ENCODE measurements at places on chromosomes 1 and 21.

DNA sequence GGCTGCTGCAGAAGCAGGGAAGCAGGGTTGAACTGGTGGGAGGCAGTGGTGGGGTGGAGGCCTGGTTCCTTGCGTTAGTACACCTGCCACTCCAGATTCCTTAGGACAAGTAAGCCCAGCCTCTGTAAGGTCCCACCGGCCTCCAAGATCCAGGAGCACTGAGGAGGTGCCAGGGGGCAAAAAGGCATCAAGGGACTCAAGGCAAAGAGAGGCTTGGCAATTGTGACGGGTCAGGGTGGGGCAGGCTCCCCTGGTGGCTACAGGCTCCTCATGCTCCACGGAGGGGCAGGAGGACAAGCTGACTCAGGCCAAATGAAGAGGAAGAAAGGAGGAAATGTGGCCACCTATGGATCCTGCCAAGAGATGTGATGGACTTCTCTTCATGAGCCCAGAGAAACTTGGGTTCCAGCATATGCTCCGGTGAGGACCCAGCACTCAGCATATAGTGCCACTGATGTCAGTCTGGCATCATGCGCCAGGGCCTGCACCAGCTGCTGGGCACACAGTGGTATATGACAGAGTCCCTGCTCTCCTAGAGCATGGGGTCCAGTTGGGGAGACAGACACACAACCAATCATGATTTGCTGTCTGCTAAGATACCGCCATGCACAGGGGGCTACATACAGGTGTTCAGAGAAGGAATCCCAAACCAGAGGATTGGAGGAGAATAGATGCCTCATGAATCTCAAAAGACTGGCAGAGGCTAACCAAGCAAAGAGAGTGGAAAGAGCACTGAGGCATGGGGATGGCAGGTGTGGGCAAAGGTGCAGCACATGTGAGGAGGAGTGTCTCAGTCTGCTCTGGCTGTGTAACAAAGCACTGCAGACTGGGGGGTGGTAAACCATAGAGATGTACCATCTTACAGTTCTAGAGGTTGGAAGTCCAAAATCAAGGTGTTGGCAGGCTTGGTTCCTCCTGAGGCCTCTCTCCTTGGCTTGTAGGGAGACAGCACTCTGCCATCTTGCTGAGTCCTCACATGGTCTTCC, 249.7 kb downstream of the RHOU start:
- DNase-seq: no peak

DNA sequence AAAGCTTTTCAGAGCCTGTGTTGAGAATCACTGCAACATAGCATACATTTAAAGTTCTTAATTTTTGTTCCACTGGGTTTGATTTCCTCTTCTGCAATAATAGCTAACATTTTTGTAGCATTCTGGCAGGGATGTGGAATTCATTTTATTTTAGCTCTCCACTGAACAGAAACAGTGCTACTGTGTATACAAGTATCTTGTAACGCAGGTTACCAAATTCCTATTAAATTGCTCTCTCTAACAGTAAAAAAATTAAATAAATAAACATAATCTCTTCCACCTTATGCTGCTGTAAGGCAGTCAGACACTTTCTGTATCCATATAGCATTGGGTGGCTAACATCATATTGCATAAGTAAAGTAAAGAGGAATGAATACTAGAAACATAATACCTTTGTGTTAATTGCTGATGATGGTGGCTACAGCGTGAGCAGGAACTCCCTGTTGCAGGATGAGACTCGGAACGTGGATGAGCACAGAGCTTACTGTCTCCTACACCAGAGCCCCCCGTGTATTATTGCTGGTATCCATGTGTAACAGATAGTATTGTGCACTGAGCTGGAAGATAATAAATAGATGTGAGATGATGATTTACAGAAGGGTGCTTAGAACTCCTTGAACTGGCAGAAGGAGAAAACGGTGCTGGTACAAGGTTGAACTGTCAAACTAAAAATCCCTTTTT, 276.9 kb upstream of the SNX7 start:
- no peak for DNase-seq

- DNase-seq: no peak
These were observed 87.8 kb downstream of the SLC16A1 start for GRCh38 chr1:112868191-112868590.

GRCh38 chr21:36769051-36769839, 70.3 kb downstream of the SIM2 start:
- DNase-seq: no peak

GRCh38 chr1:45518910-45519309, 2.8 kb downstream of the PRDX1 start:
- no peak for DNase-seq

- DNase-seq: no peak
These were observed 14.4 kb upstream of the ALDH9A1 start for GRCh38 chr1:165712764-165713163.

GRCh38 chr1:17535300-17535936, 4.1 kb upstream of the ARHGEF10L start:
- DNase-seq: no peak

- DNase-seq: no peak
These were observed 132.2 kb downstream of the CLIC6 start for GRCh38 chr21:34800797-34801518.

- no peak for DNase-seq
These were observed 86.4 kb downstream of the GPR161 start for GRCh38 chr1:168050307-168050706.

- DNase-seq: no peak
These were observed 8.2 kb downstream of the NES start for GRCh38 chr1:156668801-156669637.

DNA sequence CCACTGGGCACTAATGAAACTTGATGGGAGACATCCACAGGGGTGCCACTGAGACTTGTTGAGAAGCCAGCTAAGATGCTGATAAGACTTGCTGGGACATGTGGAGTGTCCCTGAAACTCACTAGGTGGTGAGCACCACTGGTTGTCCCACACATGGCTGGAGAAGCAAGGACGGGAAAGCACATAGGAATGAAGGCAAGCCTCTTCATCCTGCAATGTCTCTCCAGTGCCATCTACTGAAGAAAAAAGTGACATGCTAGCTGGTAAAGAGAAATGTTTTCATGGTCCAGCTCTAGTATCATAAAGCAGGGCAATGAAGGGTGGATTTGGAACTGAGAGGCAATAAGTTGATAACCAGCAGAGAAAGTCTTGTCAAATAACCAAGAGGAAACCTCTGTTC, 283.0 kb downstream of the PAPPA2 start:
- no peak for DNase-seq

- DNase-seq: no peak
These were observed 75.2 kb downstream of the FMO4 start for GRCh38 chr1:171389171-171389570.

DNA sequence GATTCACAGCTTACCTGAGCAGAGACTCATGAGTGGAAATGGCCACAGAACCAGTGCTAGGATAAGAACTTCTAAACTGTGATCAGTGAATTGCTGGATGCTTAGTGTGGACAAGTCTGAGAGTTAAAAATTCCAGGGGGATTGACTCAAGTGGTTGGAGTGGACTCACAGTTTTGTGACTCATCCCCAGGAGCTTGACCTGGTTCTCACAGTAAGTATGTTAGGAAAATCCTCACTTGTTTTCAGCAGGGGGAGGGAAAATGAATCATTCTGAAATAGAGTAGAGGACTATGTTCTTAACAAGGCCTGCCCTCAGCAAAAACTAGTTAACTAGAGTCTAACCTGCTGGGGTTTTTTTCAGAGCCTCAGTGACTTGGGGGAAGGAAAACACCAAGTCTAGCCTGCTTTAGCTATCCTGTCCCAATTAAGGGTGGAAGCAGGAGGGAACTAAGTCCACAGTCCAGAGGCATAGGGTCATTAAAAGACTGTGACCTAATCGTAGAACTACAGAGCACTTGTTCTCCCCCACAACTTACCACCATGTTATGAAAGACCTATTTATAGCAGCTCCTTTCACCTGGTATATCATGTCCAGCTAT, 6.1 kb upstream of the CDC73 start:
- no peak for DNase-seq

- no peak for DNase-seq
These were observed 27.9 kb upstream of the PRRC2C start for GRCh38 chr1:171457412-171457811.

DNA sequence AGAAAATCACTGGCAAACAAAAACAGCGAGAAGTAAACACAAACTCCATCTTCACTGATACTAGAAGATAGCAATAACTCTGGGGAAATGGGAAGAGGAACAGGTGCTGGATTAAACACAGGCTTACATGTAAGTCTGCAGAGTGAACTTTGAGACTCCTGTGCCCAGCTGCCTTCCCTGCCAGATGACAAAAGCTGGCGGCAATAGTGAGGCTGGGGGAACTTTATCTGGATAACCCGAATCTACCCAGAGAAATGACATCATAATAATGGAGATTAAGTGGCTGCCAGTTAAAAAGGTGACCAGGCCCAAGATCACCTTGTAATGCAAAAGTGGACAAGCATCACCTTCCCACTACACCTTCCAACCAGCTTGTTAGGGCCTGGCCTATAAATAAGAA, 184.5 kb downstream of the CHRM3 start:
- no peak for DNase-seq

DNA sequence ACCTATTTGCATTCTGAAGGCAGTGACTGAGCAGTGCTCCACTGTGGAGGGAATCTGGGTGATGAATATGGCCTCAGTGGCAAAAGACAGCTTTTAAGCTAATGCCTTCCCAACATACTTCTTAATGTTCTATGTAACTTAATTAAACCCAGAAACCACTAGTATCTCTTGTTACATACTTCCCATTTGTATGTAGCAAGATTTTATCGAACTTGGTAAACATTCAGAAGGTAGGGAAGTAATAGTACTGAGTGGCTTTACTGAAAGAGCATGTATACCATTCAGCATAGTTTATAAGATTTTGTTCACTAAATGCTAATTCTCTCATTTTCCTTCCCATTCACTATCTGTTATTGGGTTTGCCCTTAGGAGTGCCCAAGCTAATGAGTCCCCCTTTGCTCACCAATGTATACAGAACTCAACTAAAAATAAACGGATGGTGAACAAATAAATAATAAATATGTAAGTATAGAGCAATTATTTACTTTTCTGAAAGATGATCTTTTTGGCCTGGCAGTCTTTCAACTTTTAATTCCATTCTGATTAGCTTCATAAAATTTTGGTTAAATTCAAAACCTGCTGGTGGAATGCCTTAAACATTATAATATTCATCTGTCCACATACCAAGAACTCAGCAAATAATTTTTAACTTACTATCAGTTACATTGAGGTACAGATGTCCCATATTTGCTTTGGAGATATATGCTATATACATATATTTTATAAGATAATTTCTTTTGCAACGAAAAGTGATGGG, 204.4 kb downstream of the APP start:
- DNase-seq: no peak

DNA sequence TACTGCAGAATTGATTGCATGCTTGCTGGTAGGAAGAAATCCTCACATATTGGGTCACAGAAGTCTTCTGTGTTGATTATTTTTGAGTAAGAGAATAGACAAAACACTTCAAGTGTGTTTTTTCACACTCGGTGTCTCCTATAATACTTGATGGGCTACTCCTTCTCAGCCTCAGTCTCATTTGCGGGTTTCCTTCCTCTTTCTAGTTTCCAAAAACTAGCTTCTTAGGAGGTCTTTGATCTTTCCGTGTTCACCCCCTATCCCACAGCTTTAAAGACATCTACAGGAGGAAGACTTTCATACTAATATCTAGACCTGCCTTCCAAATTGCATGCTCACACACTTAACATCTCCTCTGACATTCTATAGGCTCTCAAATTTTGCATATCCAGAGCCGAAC, 40.7 kb upstream of the NTPCR start:
- DNase-seq: no peak

Measured in T-helper 22 cell (primary cell).